ENCODE measurements at places on chromosomes 7 and 10. TPM values are rescaled to one million over a fixed set of nuclear protein-coding genes. Genes with fewer than 3 reads are reported as not detected.

DNA sequence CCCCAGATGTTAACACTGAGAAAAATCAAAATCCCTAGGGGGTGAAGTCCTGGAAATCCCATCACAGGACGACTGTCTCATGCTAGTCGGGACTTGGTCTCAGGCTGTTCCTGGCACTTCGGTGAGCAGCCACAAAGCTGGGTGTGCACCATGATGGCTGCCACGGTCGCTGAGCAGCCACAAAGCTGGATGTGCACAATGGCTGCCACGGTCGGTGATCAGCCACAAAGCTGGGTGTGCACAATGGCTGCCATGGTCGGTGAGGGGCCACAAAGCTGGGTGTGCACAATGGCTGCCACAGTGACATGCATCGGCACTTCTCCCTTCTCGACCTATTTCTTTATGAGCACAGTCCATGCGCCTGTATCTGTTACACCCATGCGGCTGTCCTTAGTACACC is 505.1 kb downstream of the TCERG1L start:
- DNase-seq, result no peak

GRCh38 chr10:114181971-114182370 is 2.8 kb downstream of the TDRD1 start:
- no peak for DNase-seq

- DNase-seq, result no peak
Measured at GRCh38 chr10:24307696-24308485, 99.0 kb downstream of the KIAA1217 start.

DNA sequence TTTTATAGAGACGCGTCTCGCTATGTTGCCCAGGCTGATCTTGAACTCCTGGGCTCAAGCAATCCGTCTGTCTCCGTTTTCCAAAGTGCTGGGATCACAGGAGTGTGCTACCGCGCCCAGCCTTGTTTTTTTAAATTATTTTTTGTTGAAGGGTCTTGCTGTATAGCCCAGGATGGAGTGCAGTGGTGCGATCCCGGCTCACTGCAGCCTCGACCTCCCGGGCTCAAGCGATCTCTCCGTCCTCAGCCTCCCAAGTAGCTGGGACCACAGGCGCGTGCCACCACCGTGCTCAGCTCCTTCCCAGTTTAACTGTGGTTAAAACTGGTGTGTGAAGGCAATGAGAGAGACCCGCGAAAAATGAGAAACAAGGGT is 11.0 kb upstream of the HNRNPF start:
- DNase-seq, result no peak

The MALRD1 gene
- 0.45 TPM for polyA plus RNA-seq

DNA sequence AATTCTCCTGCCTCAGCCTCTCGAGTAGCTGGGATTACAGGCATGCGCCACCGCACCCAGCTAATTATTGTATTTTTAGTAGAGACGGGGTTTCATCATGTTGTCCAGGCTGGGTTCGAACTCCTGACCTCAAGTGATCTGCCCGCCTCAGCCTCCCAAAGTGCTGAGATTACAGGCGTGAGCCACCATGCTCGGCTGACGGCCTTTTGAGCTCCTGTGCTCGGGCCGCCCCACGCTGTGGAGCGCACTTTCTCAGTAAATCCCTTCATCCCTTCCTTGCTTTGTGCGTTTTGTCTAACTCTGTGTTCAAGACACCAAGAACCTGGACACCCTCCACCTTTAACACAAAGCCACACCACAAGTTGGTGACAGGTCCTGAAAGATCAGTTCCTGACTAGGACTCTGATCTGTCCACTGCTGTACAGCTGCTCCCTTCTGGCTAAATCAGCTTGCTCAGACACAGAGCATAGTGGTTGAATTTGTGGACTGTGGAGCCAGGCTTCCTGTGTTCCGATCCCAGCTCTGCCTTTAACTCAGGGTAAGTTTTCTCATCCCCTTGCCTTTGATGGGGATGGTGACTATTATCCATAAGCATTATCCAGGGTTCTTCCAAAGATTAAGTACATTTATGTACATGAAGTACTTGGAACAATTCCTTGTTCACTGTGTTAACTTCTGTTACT is 20.1 kb downstream of the CHST3 start:
- no peak for DNase-seq

The GIMAP8 gene
- polyA plus RNA-seq, result not detected

The ZNF804B gene
- not detected for polyA plus RNA-seq
